T-cell (primary cell): ENCODE measurements at places on chromosomes 3 and 15.

DNA sequence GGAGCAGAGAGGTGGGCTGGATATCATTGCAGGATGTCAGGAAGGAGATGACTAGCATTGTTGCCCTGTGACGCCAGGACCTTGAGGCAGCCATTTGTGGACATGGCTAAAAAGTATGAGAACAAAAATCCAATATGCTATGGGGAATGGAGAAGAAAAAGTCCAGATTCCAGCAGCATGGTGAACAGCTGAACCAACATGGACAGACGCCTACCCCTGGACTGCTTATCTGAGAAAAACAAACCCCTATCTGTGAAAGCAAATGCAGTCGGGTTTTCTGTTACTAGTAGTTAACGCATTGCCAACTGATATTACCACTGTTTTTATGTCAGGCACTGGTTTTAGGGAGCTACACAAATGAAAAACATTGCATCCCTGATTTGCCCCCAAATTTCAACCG, 251.2 kb upstream of the RORA start:
- DNase-seq = no peak

- no peak for DNase-seq
Measured at GRCh38 chr3:52609316-52609815, 73.0 kb downstream of the UQCC5 start.

DNA sequence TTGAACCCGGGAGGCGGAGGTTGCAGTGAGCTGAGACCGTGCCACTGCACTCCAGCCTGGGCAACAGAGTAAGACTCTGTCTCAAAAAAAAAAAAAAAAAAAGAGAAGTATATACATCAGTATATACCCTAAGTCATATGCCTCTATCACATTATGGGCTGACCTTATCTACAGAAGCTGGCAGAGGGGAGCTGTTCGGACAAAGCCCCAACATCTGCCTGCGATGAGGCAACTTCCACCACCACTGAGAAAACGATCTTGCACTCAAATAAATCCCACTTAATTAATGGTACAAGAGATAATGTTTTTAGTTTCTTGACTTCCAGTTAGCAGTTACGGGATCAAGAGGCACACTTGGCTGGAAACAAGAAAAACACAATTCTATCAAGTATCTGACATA, 2.2 kb downstream of the GLT8D1 start:
- DNase-seq = no peak

- no peak for DNase-seq
Measured at GRCh38 chr3:152508705-152509104, 240.0 kb downstream of the MBNL1 start.

DNA sequence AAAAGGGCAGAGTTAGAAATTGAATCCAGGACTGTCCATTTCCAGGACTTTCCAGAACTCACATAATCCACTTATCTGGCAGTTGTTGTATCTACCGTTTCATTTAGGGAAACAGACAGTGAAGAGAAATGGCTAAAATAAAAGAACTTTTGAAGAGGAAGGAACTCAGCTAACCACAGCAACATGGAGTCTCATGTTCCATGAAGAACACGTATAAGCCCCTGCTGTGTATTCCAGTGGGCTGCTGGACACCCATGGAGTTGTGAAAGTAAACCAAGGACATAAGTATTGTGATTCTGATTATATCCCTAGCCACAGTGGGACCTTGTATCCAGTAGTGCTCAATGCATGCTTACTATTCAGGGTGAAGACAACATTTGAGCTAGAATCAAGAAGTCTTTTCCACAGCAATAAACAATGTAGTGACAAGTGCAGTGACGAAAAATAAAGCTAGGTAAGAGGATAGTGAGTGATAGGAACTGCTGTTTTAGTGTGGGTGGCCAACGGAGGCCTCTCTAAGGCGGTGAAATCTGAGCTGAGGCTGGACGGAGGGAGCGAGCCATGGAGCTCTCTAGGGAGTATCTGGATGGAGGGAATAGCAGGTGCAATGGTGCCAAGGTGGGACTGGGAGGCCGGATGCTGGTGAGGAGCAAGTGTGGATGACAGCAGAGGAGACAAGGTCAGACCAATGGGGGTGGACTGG, 26.8 kb upstream of the TRH start:
- DNase-seq = no peak

DNA sequence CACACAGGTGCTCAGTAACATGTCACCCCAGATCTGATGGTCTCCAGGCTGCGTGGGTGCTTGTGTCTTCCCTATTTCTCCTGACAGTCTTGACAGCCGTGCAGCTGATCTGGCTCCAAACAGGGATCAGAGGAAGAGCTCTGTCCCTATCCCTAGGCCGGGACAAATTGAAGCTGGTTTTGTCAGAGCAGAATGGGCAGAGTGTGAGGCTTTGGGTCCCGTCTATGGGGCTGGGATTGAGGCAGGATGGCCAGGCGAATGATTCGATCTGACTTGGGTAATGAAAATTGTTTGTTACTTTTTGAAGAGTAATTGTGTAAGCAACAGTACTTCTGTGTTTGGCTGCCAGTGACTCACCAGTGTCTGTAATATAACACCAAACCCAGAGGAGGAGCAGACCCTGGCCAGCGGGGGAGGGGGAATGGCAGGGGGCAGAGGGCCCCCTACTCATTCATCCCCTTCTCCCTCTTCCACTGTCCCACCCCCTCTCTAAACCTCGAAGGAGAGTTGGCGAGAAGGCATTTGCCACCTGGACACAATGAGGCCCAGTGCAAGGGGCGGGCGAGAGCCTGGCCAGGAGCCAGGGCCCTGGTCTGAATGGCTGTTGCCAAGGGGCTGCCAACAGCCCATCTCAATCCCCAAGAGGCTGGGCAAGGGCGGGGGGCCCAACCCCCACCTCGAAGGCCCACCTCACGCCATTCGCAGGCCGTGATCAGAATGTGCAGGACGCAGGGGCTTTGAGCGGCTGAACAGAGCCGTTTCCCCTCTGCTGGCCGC, 4.9 kb upstream of the MAGEF1 start:
- DNase-seq = no peak

DNA sequence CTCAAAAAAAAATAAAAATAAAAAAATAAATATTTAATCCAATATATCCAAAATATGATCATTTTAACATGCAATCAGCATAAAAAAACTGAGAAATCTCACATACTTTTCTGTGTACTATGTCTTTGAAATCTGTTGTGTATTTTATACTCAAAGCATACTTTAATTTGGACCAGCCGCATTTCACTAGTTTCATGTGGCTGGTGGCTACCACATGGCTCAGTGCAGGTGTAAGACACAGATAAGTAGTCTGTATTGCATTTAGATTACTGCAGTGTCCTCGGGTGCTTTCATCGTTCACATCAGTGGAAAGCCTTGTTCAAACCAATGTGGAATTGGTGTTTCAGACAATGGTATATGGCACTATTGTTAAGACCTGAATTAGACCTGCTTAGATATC, 11.0 kb downstream of the CRTC3 start:
- no peak for DNase-seq

DNA sequence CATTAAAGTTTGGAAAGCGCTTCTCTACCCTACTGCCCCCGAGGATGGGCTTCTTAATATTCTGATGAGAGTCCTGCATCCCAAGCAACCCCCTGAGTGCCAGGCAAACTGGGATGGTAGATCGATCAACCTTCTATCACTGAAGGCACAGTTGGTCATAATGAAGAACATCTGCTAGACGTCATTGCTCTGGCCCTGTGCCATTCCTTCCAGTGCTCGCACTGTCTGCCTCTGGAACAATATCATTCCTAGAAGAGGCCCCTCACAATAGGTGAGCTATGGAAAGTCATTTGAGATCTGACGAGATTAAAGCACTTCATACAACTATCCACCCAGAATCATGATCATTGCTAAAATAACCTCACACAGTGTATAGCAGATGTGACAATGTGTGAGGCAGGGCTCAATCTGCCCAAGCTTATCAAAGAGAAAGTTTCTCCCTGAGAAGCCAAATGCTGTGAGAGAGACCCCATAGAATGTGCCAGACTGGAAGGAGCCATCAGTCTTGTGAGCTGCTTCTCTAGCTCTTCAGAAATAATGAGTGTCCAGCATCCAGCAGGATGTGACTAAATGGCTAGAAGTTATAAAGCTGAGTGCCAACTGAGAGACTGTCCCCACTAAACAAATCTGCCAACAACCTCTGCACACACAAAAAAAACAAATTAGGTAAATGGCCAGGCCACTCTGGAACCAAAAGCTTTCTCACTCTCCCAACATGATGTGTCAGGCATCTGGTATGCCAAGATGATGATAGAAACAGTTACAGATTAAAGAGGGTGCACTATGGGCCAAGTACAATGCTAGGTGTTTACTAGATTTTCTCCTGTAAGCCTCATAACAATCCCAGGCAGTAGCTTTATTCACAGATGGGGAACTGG, 165.5 kb downstream of the NECTIN3 start:
- no peak for DNase-seq

DNA sequence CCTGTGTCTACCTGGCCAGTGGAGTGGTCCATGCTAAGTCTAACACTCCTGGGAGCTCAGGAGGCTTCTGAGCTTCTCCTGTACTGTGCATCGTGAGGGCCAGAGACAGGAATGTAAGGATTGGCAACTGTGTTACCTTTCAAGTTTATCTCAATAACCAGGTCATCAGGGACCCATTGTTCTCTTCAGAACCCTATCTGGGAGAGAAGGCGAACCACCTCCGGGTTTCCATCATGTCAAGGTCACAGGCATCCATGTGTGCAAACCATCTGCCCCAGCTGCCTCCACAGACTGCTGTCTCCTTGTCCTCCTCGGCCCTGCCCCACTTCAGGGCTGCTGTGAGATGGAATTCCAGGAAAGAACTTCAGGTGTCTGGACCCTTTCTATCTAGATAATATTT, 5.9 kb downstream of the ANKRD63 start:
- DNase-seq = no peak

DNA sequence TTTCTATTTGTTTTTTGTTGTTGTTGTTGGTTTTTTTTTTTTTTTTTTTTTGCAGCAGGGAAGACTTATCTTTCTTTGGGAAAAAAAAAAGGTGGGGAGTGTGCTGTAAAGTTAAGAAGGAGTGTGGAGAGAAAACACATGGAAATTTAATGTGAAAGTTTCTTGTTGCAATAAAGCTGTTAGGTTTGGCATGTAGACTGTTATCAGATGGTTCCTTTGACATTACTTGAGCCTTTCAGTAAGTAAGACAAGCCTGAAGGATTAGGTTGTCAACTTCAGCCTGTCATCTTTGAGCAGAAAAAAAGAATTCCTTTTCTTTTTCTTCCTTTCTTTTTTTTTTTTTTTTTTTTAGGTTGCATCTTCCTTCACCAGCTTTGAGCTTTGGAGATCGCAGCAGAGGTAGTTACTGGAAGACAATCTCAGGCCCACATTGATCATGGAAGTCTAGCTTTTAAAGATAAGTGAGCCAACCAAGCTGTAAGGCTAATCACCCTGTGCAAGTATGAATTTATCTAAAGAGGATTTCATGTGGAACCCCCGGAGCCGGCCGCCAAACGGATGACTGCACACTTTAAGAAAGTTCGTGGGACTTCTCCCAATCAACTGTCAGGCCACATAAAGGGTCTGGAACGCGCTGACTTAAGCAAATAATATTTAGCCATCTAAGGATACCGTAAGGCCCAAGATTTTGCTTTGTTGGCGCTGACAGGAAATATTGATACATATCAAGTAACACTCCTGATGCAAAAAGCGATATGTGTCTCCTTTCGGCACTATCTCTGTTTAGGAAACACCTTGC, 1040.1 kb upstream of the NR2F2 start:
- DNase-seq = no peak

GRCh38 chr3:14156843-14157561, 21.4 kb downstream of the XPC start:
- no peak for DNase-seq
